Breast epithelium (tissue), 4 donors: ENCODE measurements at places on chromosomes 3 and 15. TPM values are rescaled to one million over a fixed set of nuclear protein-coding genes. Genes with fewer than 3 reads are reported as not detected.

The HIGD2B gene
- not detected for total RNA-seq

The SLC2A2 gene
- not detected for total RNA-seq

The BHLHE40 gene
- total RNA-seq: 177 TPM

The NLGN1 gene
- total RNA-seq: 4.4 TPM

The FOXB1 gene
- not detected for total RNA-seq

- H3K27me3 ChIP-seq: no peaks in the 10 kb centered on the region
- H3K4me3 ChIP-seq: no peak overlapping the region
- DNase-seq: no peak
- no peaks in the 10 kb centered on the region for H3K4me1 ChIP-seq
Measured at GRCh38 chr3:46948830-46949671, 27.5 kb downstream of the CCDC12 start.

DNA sequence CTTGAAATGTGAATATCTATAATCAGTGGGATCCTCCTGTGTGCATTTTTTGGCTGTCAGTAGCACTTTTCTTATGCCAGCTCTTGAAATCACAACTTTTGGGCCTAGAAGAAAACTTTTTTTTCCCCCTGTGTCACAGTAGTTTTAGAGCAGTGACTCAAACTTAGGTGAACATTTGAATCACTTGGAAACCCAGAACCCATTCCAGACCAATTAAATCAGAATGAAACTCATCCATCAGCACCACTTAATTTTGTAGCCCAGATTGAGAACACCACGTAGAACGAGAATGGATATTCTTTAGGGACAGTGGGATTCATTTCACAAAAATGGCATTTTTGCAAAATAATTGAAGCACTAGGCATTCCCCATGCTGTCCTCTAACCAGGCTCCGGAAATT is 224.8 kb upstream of the NANOGP8 start:
- H3K27ac ChIP-seq: no peak overlapping the region
- H3K27me3 ChIP-seq: no peaks in the 10 kb centered on the region
- no peak overlapping the region for H3K4me3 ChIP-seq
- H3K36me3 ChIP-seq: no peaks in the 10 kb centered on the region
- no peak for DNase-seq
- no peaks in the 10 kb centered on the region for H3K4me1 ChIP-seq

DNA sequence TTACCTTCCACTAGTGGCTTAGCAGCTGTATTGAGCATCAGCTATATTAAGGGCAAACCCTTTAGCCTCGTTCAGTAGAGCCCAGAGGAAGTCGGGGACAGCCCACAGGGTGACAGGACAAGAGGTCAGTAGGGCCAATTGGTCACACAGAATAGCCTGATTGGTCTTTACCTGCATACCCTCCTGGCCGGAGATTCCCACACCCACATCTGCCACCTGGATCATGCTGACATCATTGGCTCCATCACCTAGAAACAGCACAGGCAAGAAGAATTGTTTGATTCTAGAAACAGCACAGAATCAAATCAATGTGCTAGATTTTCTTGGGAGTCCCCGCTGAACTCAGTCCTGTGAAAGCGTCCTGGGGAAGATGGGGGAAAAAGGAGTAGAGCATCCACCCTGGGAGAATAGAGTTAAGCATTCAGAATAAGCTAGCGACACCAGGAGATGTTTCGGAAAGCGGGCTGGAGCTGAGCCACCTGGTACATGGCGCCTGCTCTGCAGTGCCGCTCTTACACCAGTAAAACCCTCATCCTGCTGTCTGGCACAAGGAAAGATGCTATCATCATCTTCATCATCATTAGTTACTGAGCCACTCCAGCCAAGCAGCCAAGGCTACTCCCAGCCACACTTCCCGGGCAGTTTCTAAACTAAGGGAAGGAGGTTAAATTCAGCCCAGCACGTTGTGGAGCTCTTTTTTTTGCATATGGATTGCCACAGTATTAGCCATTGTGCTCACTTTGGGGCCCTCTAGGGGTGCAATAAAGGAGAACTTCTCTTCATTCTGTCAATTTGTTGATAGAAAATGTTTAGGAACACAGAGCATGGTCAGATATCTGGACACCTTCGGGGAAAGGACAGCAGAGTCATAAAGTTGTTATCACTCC is 171.3 kb downstream of the ATP10A start:
- H3K27me3 ChIP-seq: no peaks in the 10 kb centered on the region
- peak; percentile 24 for DNase-seq
- H3K27ac ChIP-seq: no peak overlapping the region
- no peaks in the 10 kb centered on the region for H3K36me3 ChIP-seq
- no peak overlapping the region for H3K4me3 ChIP-seq

DNA sequence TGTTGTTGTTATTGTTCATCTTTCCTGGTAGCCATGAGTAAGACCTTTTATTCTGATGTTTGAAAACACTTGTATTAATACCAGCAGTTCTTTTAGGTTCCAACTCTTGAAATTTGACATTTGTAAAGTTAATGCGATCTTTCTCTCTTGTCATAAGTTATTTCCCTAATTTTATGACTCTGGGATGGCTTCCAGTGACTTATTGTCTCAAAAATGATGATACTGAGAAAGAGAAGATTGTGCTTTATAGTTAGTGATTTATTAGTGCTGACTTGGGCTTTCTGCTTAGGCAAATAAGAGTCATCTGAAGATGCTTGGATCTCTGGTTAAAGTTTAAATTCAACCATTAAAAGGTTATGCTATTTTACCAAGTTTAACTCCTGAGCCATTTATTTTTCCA is 715.2 kb downstream of the GRM7 start:
- H3K4me3 ChIP-seq: no peak overlapping the region
- no peaks in the 10 kb centered on the region for H3K36me3 ChIP-seq
- no peak for DNase-seq

- no peak overlapping the region for H3K4me3 ChIP-seq
- no peak for DNase-seq
- H3K36me3 ChIP-seq: no peaks in the 10 kb centered on the region
- peak overlapping the region; percentile 92 for H3K27ac ChIP-seq
- no peaks in the 10 kb centered on the region for H3K27me3 ChIP-seq
- no peaks in the 10 kb centered on the region for H3K4me1 ChIP-seq
Measured at GRCh38 chr3:48502121-48502520, 1.9 kb downstream of the SHISA5 start.

DNA sequence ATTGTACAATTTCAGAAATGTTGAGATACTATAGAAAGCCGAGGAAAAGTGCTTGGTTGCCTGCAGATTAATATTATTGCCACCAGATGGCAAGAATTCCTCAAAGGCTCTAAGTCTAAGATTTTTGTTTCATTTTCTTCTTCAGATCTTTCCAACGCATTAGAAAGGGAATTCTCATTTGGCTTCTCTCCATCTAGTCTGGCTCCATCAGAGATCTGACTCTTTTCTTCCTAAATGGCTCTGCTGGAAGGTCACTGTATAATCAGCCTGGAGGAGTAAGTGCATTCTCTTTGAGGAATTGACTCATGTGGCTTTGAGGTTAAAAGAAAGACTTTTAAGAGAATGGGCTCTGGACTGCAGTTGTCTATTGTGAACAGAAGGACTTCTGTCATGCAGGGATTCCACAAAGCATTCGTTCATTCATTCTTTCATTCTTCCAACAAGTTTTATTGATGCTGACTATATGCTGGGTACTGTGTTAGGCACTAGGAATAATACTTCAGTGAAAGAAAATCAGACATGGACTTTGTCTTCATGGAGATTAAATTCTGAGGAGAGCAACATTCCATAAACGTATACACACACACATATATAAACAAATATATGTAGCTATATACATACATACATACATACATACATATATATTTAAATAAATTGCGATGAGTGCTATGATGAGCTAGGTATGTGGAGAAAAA is 55.3 kb downstream of the SLC28A2 start:
- peak overlapping the region; percentile 22 for H3K4me3 ChIP-seq
- no peaks in the 10 kb centered on the region for H3K36me3 ChIP-seq
- no peaks in the 10 kb centered on the region for H3K4me1 ChIP-seq
- no peak for DNase-seq
- H3K27ac ChIP-seq: no peak overlapping the region

DNA sequence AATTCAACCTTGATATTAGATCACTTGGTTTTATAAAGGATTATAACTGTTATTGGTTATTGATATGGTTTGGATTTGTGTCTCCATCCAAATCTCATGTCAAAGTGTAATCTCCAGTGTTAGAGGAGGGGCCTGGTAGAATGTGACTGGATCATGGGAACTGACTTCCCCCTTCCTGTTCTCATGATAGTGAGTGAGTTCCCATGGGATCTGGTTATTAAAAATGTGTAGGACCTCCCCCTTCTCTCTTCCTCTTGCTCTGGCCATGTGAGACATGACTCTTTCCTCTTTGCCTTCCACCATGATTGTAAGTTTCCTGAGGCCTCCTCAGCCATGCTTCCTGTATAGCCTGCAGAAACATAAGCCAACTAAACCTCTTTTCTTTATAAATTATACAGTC is 136.0 kb upstream of the UBE2E2 start:
- no peak for DNase-seq
- no peak overlapping the region for H3K4me3 ChIP-seq
- H3K27me3 ChIP-seq: no peaks in the 10 kb centered on the region

- H3K27ac ChIP-seq: peak overlapping the region; percentile 64
- peak overlapping the region; percentile 59 for H3K4me3 ChIP-seq
- DNase-seq: no peak
- no peaks in the 10 kb centered on the region for H3K36me3 ChIP-seq
- H3K4me1 ChIP-seq: peaks cover 10% of the 10 kb centered on the region
- H3K27me3 ChIP-seq: no peaks in the 10 kb centered on the region
Measured at GRCh38 chr3:125119752-125120378, 64.1 kb upstream of the HEG1 start.

- no peak overlapping the region for H3K4me3 ChIP-seq
- H3K4me1 ChIP-seq: no peaks in the 10 kb centered on the region
- no peaks in the 10 kb centered on the region for H3K36me3 ChIP-seq
- DNase-seq: no peak
Measured at GRCh38 chr3:89049119-89049518, 58.3 kb upstream of the EPHA3 start.

DNA sequence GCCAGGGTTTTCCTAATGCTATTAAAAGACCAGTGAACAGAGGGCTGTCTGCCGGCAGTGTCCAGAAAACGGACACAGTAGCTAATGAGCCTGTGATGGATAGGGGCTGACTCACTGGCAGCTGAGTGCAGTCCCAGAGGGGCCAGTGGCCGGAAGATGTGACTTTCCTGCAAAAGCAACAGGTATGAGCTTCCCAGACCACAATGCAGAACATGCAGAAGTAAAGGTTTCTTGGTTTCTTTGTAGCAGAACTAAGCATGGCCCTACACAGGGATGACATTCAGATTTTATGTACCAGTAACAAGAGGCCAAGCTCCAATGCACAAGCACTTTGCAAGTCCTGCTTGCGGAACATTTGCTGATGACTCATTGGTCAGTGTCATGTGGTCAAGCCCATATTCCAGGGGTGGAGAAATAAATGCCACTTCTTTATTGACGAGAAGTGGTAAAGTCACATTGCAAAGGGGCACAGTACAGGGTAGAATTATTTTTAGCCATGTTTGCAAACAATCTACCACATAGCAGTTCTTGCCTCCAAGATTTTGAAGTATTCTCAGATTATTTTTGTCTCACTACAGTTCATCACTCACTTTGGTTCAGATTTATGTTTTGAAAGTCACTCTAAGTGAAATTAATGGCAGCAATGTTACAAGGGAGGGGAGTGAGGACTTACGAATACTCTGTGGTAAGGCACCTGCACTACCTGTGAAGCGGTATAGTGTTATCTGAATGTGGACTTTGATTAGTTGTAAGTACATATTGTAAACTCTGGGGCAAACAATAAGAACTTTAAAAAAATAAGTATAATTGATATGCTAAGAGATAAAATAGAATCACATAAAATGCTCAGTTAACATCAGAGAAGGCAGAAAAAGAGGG is 263.3 kb downstream of the ABHD5 start:
- H3K36me3 ChIP-seq: no peaks in the 10 kb centered on the region
- H3K27me3 ChIP-seq: no peaks in the 10 kb centered on the region
- no peak overlapping the region for H3K4me3 ChIP-seq
- H3K4me1 ChIP-seq: no peaks in the 10 kb centered on the region
- no peak overlapping the region for H3K27ac ChIP-seq

DNA sequence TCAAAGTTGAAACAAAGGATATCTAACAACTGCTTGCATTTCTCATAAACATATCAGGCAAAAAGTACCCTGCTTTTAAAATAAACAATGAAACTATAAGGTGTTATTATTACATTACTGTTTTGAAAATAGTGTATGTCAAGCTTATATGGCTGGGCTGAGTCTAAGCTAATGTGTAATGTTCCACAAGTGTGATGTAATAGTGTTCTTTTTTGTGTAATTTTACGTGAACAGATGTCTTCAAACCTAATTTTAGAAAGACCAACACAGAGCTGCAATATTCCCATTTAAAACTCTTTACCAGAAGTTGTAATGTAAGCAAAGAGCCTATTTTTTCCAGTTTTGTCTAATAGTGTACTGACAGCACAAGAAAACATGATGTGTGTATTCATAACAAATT is 34.0 kb downstream of the MINDY2 start:
- H3K4me1 ChIP-seq: no peaks in the 10 kb centered on the region
- no peak overlapping the region for H3K27ac ChIP-seq
- no peak for DNase-seq
- H3K27me3 ChIP-seq: no peaks in the 10 kb centered on the region

DNA sequence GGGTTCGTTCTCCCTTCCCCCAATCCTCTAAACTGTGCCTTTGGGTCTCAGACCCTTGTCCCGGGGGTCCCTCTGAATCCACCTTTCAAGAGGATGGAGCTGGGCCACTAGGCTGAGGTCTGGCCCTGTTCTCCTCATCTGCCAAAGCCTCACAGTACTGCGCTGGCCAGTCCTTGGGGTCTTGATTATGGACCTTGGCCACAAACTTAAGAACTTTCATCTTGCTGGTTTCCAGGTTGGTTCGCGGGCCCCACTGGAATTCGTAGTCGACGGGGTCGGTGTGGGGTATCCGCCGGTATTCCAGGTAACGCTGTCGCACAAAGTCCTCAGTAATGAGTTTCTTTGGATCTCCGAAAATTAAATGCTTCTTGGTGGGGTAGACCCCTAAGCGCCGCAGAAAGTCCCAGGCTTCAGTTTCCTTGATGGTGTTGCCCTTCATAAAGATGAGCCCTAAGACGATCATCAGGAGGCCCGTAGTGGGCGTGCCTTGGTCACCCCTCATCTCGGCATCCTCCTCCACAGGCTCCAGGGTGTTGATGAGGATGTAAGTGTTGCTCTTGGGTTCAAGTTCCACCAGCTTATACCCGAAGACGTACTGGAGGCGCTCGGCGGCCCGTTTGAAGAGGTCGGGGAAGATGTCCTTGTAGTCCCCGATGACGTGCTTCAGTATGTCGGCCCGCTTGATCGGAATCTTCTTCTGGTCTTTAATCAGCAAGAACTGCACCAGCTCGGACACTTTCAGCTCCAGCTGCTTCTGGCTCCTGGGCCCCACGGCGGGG is 727 bp downstream of the NSMCE3 start:
- H3K27me3 ChIP-seq: no peaks in the 10 kb centered on the region
- H3K4me3 ChIP-seq: peak overlapping the region; percentile 73
- peak; percentile 30 for DNase-seq
- H3K4me1 ChIP-seq: no peaks in the 10 kb centered on the region
- H3K36me3 ChIP-seq: no peaks in the 10 kb centered on the region
- peak overlapping the region; percentile 91 for H3K27ac ChIP-seq

GRCh38 chr15:22265970-22266369 is 185.6 kb downstream of the OR4M2 start:
- H3K4me1 ChIP-seq: no peaks in the 10 kb centered on the region
- no peak overlapping the region for H3K27ac ChIP-seq
- no peaks in the 10 kb centered on the region for H3K27me3 ChIP-seq
- H3K4me3 ChIP-seq: no peak overlapping the region

- H3K36me3 ChIP-seq: no peaks in the 10 kb centered on the region
- no peaks in the 10 kb centered on the region for H3K27me3 ChIP-seq
- no peak for DNase-seq
- no peak overlapping the region for H3K4me3 ChIP-seq
Measured at GRCh38 chr3:9102240-9102981, 139.1 kb upstream of the RAD18 start.
